ENCODE measurements at places on chromosomes 6 and 20.

DNA sequence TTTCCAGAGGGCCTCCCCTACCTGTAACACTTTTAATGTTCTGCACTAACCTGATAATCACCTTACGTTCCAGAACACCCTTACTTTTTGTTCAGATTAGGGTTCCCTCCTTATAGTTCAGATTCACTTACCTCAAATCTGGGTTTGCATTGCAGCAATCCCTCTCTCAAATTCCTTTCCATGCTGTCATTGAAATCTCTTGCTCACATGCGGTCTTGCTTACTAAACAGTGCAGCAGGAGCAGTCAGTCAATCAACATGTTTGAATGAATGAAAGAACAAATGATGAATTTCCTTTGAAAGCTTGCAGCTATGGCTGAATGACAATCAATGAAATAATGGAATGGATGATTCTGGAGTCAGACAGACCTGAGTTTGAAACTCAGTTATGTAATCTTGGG is 200.1 kb downstream of the HIVEP2 start:
- DNase-seq: no peak

GRCh38 chr6:137878486-137879285 is 11.6 kb downstream of the TNFAIP3 start:
- DNase-seq: peak; percentile 51

DNA sequence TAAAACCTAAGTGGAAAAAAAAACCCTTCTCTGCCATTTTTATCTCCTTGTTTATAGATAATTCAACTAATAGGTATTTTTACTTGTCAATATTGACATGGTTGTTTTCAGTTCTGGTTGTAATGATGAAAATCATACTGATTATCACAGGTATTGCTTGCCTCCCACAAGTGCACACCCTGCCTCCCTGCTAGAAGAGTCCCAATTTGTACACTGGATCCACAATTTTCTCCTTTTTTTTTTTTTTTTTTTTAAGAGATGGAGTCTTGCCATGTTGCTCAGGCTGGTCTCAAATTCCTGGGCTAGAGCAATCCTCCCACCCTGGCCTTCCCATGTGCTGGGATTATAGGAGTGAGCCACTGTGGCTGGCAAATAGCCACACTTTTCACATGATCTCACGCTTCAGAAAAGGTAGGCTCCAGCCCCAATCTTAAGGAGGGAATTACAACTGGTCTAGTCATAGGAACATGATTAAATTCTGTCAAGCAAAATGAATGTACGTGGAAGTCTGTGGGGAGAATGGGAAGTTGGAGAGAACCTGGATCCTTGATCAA is 12.3 kb downstream of the DYNLT2 start:
- DNase-seq: no peak

DNA sequence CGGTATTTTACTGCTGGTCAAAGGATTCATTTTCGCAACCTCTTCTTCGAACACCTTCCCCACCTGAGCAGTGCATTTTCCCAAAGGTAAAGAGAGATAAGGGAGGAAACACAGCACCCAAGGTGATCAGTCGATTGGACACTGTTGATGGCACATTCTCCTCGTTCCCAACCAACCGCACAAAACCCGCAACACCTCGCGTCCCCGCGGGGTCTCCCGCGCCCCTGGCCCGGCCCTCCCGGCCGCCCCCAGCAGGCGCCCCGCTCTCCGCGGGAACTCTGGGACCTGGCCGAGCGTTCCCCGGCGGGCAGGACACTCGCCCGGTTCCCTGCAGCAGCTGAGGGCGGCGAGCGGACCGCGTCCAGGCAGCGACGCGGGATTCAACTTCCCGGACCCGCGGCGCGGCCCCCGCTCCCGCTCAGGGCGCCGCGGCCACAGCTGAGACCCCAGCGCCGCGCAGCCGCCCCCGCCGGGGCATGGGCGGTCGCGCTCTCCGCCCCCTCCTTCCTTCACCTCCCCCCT is 506 bp downstream of the RGS17 start:
- DNase-seq: peak; percentile 8

GRCh38 chr6:141209890-141210289 is 922.8 kb upstream of the GJE1 start:
- DNase-seq: no peak

GRCh38 chr6:63816982-63817436 is 181.4 kb downstream of the PHF3 start:
- no peak for DNase-seq

Measured in neuronal stem cell (in vitro differentiated cells).